ENCODE measurements at places on chromosomes 3 and 15.

- no peak for DNase-seq
Observed at GRCh38 chr3:132346841-132347736, 29.9 kb downstream of the ACP3 start.

- DNase-seq: no peak
Observed at GRCh38 chr3:104080088-104080626, 1286.6 kb upstream of the ALCAM start.

GRCh38 chr3:114052216-114052615 lies 4.1 kb downstream of the CCDC191 start:
- no peak for DNase-seq

DNA sequence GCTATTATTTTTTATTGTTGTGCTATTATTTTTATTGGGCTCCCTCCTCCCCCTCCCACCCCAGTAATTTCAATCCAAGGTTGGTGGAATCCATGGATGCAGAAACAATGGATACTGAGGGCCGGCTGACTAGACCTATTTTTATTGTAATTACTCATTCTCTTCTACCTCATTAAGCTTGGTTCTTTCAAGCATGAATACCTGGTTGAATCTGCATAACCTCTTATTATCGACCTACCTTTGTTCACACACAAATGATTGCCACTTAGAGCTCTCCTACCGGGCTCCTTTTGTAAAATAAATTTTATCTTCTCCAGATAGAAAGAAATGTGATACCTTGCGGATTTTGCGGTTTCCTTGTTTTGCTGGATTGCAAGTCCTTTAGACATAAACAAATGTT lies 31.6 kb downstream of the BTD start:
- no peak for DNase-seq

GRCh38 chr3:49035281-49035680 lies 6.1 kb upstream of the IMPDH2 start:
- DNase-seq: no peak

- no peak for DNase-seq
Observed at GRCh38 chr15:99681990-99682389, 51.2 kb downstream of the LYSMD4 start.

- DNase-seq: no peak
Observed at GRCh38 chr3:53040351-53040820, 5.5 kb downstream of the SFMBT1 start.

- no peak for DNase-seq
Observed at GRCh38 chr15:56939257-56939656, 20.8 kb downstream of the TCF12 start.

GRCh38 chr3:11562277-11562881 lies 81.3 kb downstream of the VGLL4 start:
- no peak for DNase-seq

DNA sequence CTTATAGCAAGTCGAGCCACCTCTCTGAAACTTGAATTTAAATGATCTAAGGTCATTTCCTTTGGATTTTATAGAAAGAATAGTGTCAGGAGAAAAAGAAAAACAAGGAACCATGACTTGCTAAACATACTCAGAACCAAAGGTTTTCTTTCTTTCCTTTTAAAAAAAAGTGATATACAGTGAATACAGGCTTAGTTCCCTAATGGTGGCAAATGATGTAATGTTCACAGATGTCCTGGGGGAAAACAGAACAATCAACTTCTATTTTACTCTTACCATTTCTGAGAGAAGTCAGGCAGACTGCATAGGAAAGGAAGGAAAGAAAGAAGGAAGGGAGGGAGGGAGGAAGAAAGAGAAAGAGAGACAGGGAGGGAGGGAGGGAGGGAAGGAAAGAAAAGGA lies 56.5 kb downstream of the ST6GAL1 start:
- DNase-seq: no peak

GRCh38 chr15:69869291-69869690 lies 228.4 kb downstream of the TLE3 start:
- DNase-seq: no peak

DNA sequence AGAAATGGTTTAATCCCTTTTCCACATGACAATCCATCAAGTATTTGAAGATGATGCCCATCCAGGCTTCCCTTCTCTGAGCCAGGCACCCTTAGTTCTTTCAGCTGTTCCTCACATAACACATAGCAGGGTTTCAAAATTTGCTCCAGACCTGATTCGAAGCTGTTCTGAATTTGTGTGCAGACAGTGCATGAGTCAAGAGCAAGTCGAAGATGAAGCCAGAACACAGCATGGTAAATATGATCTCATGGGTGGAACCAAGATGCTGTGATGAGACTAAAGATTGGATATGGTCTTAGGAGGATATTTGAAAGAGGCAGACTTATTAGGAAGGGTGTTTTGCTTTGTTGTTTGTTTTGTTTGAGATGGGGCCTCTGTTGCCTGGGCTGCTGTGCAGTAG lies 32.6 kb upstream of the PDE8A start:
- no peak for DNase-seq

- DNase-seq: no peak
Observed at GRCh38 chr3:183100376-183100775, 1.1 kb upstream of the MCCC1 start.

DNA sequence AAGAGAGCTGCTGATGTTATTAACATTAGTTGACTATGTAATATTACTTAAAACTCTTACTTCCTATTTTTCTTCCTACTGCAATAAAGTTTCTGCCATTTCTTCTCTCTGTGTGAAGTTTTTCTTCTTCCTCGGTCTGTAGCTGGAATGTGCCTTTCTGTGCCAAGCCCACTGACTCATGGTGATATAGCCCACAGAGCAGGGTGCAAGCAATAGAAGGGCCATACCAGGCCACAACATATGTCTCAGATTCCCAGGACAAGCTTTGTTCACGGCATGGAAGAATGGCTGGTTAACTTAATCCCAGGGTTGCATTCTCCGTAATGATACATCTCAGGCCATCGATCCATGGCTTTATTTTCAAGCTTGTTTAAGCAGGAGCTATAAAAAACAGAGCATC lies 815.3 kb downstream of the TUSC7 start:
- DNase-seq: no peak

GRCh38 chr3:110928016-110928662 lies 143.5 kb upstream of the NECTIN3 start:
- no peak for DNase-seq

DNA sequence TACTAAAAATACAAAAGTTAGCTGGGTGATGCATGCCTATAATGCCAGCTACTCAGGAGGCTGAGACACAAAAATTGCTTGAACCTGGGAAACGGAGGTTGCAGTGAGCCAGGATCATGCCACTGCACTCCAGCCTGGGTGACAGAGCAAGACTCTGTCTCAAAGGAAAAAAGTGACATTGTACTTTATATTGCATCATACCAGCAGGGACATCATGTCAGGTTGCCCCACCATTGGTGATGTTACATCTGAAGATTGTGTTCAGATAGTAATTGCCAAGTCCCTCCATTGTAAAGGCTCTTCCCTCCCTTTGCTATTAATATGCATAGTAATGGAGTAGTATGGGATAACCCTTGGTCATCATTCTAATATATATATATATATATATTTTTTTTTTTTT lies 44.8 kb downstream of the FOXL2 start:
- DNase-seq: no peak

DNA sequence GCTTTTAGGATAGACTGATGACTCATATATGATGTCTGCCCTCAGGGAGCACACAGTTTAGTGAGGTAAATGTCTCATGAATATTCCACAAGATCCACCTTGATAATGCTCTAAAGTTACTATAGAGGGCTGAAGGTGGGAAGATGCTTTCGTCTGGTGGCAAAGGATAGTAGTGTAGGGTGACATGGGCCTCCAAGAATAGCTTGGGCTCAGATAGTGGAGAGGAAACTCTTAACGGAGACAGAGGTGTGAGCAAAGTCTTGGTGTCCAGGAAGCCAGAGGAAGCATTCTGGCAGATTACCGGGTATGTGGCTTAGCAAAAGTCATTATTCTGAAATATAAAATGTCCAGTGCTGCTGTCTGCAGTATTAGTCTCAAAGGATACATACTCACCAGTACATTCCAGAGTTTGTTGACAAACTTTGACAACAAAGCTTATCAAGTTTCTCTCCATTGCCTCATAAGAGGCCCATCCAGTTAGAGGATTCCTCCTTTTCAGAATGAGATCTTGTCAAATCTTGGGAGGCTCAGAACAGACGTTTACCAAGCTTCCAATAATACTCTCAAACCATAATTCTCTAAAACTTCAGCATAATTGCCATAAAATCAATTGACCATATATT lies 316.7 kb downstream of the LPP start:
- no peak for DNase-seq
